CD14-positive monocyte (primary cell): ENCODE measurements at places on chromosomes 4 and X.

DNA sequence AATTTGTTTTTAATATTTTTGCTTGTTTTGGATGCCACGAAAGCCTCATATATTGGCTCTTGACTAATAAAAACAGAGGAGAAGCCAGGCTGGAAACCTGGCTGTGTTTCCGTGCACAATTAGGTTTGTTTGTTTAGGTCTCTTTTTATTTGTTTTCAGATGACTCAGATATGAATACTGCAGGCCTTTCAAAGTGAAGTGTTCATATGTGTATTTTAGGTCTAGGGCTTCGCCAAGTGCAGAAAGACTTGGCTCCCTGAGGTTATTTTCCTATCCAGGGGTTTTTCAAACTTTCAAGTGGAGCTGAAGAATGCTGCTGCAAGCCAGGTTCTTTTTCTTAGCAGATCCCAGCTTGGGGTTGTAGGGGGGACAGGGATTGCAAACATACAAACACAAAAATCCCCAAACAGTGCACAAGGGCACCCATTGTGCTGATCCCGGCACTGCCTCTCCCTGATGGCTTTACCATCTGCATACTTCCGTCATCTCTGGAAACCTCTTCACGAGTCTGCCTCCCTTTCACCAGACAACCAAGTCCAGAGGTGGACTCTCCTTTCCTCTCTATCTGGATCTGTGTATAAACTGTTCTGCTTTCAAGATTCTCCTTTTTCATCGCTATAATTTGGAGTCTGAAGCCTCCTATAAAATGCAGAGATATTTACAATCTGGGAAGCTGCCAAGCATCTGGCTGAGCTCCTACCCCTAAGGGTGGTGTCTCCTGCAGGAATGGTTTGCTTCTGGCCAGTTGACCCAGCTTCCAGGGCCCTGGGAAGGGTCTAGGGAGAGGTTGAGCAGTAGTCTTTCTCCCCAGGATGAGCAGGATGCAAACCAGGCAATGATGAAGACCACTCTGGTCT is 108.6 kb downstream of the SMIM20 start:
- H3K27ac ChIP-seq = no peak overlapping the region
- no peaks in the 10 kb centered on the region for H3K36me3 ChIP-seq
- DNase-seq = no peak
- no peaks in the 10 kb centered on the region for H3K4me1 ChIP-seq

- H3K4me3 ChIP-seq = no peak overlapping the region
- no peaks in the 10 kb centered on the region for H3K4me1 ChIP-seq
- H3K27me3 ChIP-seq = no peaks in the 10 kb centered on the region
- DNase-seq = no peak
Measured at GRCh38 chr4:182969651-182970279, 52.6 kb upstream of the DCTD start.

DNA sequence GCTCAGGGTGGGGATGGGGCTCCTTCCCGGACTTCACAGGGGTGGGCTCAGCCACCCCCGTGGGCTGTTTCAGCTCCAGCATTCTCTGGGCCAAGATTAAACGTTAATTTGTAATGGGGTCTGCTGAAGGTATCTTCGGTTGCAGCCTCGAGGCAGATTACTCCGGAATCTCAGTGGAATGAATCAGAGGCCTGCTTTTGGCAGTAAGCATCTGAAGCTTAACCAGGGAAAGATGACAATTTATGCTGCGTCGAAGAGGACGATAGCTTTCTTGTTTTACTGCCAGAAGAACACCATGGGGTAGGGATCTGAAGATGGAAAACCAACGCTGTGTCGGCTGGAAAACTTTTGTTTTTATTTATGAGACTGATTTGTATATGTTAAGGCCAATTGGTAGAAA is 129.2 kb upstream of the MSX1 start:
- no peaks in the 10 kb centered on the region for H3K4me1 ChIP-seq
- H3K27me3 ChIP-seq = no peaks in the 10 kb centered on the region
- DNase-seq = no peak
- H3K4me3 ChIP-seq = no peak overlapping the region
- no peak overlapping the region for H3K27ac ChIP-seq

DNA sequence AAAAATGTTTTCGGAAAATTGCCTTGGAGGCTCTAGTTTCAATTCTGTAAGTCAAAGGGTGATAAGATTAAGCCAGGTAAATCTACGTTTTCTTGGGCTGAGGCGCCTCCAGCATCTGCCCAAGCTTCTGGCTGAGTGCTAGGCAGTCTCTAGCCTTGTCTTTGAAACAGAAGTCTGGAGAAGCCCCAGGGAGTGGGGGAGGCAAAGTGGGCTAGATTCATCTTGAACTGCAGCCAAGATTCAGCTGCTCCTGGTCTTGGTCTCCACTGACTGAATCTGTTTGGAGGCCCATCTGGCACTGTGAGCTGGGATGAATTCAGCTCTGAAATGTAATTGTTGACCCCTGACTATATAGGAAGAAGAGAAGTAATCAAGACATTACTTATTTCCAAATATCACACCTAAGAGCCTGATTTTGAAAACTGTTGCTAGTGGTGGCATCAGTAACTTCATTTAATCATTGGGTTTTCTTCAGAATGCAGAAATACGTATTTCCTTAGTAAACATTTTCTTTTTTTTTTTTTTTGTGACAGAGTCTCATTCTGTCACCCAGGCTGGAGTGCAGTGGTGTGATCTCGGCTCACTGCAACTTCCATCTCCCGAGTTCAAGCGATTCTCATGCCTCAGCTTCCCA is 187.3 kb upstream of the LEF1 start:
- DNase-seq = no peak
- no peak overlapping the region for H3K4me3 ChIP-seq
- H3K27ac ChIP-seq = no peak overlapping the region
- H3K27me3 ChIP-seq = no peaks in the 10 kb centered on the region

DNA sequence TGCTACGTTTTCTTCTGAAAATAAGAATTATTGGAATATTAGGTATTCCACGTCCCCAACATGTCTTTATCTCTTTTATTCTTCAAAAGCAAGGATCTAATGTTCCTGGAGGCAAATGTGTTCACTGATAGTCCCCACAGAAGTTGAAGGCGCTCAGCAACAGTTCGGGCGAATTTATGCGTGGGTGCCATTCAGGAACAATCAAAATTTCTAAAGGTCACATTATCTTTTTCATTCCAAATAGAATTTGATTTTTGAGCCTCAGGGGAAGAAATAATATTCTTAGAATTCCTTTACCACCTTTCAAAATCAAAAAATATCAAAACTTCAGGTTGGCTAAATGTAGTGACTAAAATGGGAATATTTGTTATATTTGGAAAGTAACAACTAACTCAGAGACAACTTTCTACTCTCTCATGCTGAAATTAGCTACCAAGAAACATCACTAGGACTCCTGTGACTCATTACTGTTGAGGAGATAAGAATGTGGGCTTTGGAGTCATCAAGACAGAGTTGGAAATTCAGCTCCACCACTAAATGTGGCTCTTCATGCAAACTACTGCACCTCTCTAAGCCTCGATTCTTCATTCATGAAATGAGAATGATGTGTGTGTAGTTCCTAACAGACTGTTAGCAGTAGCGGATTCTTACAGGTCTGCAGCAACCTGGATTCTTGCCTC is 72.3 kb upstream of the KIT start:
- H3K36me3 ChIP-seq = no peaks in the 10 kb centered on the region
- H3K4me1 ChIP-seq = no peaks in the 10 kb centered on the region
- DNase-seq = no peak
- H3K27me3 ChIP-seq = no peaks in the 10 kb centered on the region
